ENCODE measurements at places on chromosomes 6 and 20. TPM values are rescaled to one million over a fixed set of nuclear protein-coding genes. Genes with fewer than 3 reads are reported as not detected.

The SIRPB1 gene
- total RNA-seq, result 0.16 TPM

The LAMP5 gene
- 1.4 TPM for total RNA-seq

The DPPA5 gene
- not detected for total RNA-seq

The METTL24 gene
- 0.06 TPM for total RNA-seq

The CST4 gene
- total RNA-seq, result not detected

The C20orf202 gene
- not detected for total RNA-seq

The TRAM2 gene
- total RNA-seq, result 24.3 TPM

The C20orf204 gene
- 2.8 TPM for total RNA-seq

The SPATA25 gene
- 0.49 TPM for total RNA-seq

The C6orf136 gene
- 2.5 TPM for total RNA-seq

The CST1 gene
- total RNA-seq, result not detected

The CLVS2 gene
- not detected for total RNA-seq

The LPA gene
- total RNA-seq, result not detected

The BCLAF1 gene
- 150 TPM for total RNA-seq
